ENCODE measurements at places on chromosomes 3 and 15.
A peak's percentile ranks its signal among the peaks of the same experiment; 100 is the strongest.

- no peak for DNase-seq
Measured at GRCh38 chr3:32371461-32372212, 20.0 kb upstream of the CMTM7 start.

DNA sequence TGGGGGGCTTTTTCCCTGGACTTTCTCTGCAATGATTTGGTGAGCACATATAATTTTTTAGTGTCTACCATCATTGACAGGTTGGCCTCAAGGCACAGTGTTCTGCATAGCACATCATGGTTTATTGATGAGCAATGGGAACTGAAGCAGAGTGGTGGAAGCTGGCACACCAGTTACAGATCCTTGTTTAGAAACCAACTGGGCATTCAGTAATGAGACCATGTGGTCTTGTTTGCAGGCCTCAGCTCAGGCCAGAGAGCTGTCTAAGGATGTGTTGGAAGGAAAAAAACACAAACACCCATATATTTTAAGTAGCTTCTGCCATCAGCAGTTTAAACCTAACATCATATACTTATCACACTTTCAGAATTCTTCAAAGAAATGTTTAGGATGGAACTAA, 610.6 kb downstream of the ROBO1 start:
- no peak for DNase-seq

GRCh38 chr3:139388821-139389551, 461 bp downstream of the COPB2 start:
- no peak for DNase-seq

DNA sequence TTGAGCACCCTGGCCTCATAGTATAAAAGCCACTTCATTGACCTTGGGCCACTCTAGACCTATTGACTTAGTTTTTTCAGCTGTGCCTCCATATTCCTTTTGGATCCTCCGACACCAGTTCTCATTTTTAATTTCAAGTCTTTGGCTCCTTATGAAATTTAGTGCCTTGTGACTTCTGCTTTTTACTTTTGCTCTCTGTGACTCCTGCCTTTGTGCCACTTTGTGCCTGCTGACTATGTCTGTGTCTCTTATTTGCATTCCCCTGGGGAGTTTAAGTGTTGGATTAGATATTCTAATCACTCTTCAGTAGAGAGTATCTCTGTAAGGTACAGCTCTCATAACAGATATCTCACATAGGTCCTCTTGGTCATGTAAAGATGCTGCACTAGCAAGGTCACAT, 39.6 kb upstream of the GPR149 start:
- no peak for DNase-seq

DNA sequence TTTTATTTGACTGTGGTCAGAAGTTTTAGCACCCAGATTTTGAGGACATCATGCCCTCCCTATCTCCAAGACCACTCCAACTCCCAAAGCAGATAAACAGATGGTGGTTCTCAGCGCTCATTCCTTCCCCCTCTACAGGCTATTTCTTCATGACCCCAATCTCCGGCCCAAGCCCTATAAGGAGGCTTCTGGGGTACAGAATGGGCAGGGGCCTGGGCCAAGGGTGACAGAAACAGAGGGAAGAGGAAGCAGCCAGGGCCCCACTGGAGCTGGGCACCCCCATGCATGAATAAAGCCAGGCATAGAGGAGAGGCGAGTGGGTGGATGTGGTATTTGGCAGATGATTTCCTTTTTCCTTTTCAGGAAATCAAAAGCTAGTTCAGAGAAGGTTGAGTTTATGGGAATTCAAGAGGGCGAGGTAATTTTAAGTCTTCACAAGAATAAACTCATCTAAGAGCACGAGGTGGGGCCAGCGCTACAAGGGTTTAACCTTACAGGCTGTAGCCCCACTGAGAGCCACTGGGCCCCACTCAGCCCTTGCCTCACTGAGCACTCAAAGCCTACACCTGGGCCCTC, 104.8 kb upstream of the HERC1 start:
- peak; percentile 25 for DNase-seq

DNA sequence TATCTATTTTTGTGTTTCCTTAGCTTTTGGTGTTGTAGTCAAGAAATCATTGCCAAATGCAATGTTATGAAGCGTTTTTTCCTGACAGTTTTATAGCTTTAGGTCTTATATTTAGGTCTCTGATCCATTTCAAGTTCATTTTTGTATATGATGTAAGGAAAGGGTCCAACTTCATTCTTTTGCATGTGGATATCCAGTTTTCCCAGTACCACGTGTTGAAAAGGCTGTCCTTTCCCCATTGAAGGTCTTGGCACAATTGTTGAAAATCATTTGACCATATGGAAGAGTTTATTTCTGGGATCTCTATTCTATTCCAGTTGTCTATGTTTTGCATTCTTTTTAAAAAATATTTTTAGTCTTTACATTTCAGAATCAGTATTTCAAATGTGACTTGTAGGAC, 14.6 kb upstream of the SNRPN start:
- DNase-seq, result no peak

Data from GDM1 (cell line).